Fibroblast of villous mesenchyme (primary cell): ENCODE measurements at places on chromosomes 11 and 22.

GRCh38 chr11:75245356-75246005 is 4.9 kb downstream of the TPBGL start:
- DNase-seq = no peak

DNA sequence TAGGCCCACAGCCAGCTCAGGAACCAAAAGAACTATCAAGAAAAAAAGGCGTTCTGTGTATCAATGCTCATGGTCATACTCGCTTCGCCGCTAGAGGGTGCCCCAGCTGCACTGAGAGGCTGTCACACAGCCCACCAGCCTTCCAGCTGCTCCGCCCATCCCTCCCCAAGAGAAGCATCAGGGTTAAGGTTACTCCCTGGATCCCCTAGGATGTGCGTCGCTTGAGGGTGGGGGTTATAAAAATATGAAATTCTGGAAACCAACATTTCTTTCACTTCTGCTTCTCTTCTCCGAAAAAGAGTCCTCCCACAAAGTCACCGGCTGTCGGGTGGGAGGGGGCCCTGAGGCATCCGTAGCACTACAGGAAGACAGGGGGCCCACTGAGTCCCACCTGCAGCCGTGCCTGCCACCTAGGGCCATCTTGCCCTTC is 1.7 kb downstream of the CBX6 start:
- peak; percentile 82 for DNase-seq

GRCh38 chr11:60059052-60059451 is 2.6 kb downstream of the MS4A3 start:
- DNase-seq = no peak

- DNase-seq = no peak
These were observed 3.5 kb downstream of the VPS37C start for GRCh38 chr11:61157743-61158142.

DNA sequence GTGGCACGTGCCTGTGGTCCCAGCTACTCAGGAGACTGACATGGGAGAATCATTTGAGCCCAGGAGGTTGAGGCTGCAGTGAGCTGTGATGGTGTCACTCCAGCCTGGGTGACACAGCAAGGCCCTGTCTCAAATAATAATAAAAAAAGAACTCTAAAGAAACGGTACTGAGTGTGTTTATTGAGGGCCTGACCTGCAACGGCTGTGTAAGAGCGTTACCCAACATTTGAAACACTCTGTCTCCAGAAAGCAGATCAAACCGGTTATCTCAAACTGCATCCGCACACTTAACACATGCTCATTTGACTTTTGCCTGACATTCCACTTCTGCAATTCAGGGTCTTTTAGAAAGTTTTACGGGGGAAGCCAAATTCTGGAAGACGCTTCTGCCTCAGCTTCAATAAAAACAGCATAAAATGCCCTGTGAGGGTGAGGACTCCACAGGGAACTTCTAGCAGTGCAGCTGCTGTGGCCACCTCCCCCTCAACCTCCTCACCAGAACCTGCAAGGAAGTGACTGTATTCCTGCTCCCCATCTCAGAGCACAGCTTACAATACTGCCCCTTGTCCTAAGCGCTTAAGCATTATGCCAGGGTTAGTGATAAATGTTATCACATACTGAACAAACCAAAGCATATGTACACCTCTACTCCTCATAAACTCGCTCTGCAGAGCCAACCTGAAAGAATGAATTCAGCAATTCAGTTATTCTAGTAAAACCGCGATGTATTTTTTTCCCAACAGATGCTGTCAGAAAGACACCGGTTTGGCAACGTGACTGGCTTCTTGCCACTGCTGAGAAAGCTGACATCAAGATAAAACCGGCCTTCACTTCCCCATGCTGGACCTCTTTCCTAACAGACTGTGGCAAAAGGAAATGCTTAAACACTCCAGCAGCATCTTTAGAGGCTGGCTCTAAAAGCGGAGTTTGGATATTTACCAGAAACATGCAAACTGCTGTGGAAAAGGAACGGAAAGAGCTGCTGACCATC is 52.2 kb downstream of the PRDM10 start:
- DNase-seq = peak; percentile 69

DNA sequence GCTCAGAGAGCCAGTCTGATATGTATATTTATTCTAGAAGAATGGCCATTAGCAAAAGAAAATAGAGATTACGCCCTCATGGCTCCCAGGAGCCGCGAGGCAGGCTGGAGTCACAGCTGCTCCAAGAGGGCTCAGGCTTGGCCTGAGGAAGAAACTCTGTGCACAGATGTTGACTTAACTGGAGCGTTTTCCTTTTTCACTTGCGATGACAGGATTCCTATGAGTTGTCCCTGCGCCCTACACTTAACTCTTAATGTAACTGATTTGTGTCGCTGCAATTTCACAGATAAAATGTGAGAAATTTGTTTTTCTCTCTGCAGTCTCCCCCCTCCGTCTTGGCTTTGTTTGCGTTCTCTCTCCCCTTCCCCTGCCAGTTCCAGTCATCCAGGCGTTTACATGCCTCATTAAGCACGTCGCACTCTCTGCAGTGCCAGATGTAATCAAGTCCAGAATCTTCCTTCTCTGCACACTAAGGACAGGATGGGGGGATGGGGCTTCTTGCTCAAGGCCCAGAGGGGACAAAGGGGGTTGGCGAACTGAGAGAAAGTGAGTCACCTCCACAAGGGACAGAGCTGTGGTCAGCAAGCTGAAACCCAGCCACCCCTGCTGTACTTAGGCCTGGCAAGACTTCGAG is 1060.1 kb downstream of the NTM start:
- no peak for DNase-seq

DNA sequence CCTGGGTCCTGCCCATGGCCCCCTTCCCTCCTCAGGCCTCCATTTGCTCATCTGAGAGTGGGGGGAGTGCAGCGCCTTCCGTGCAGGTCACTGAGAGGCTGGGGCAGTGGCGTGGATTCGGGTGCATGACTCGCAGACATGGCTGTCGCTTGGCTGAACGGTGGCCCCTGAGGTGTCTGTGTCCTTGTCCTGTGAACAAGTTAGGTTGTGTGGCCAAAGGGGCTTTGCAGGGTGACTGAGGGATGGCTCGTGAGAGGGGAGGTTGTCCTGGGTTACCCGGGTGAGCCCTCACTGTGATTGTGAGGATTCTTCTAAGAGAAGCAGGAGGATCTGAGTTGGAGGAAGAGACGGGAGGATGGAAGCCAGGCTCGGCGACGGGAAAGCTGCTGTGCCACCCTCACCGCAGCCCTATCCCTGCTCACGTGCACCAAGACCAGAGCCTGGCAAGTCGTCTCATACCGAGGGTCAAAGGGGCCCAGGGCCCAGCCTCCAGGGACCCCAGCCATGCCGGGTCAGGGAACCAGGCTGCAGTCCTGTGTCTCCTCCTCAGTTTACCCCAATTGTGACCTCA is 79.1 kb downstream of the KCNQ1 start:
- no peak for DNase-seq

GRCh38 chr11:20611892-20612291 is 12.5 kb downstream of the SLC6A5 start:
- peak; percentile 27 for DNase-seq

DNA sequence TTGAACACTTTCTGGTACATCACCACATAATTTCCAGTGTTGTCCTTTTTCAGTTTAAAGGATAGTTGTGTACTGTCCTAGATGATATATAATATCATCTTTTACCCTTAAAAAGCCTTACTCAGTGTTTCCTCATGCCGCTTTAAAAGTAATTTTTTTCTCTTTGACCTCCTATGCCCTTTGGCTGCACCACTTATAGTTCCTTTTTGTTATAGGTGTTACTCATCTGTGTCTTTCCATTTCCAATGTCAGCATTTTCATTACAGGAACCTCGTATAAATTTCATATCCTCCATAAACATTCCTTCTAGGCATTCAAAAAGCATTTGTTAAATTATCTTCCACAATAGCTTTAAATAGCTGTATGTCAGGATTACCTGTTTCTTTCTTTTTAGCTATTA is 40.8 kb downstream of the USP47 start:
- DNase-seq = no peak

- DNase-seq = no peak
These were observed 557.3 kb upstream of the ANO5 start for GRCh38 chr11:21635394-21636145.

DNA sequence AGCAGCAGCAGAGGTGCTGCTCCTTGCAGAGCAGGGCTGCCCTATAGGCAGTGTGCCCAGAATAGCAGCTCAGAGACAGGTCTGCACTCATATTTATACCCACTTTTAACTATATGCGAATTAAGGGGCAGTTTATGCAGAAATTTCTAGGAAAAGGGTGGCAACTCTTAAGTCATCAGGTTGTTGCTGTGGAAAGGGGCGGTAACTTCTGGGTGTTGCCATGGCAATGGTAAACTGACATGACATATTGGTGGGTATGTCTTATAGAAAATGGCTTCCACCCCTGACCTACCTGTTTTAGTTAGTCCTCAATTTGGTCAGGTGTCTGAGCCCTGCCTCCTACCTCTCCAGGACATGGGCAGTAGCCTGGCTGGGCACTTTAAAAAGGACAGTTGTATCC is 122.3 kb downstream of the ATXN10 start:
- DNase-seq = no peak

- no peak for DNase-seq
These were observed 13.3 kb upstream of the LIPT2 start for GRCh38 chr11:74506823-74507222.

GRCh38 chr11:64490562-64491216 is 100.3 kb upstream of the SLC22A12 start:
- no peak for DNase-seq

GRCh38 chr11:119056421-119056999 is 495 bp downstream of the HYOU1 start:
- no peak for DNase-seq

- no peak for DNase-seq
These were observed 109.3 kb upstream of the TBCEL start for GRCh38 chr11:120914601-120915000.

- no peak for DNase-seq
These were observed 160.1 kb downstream of the SWAP70 start for GRCh38 chr11:9823887-9824385.

GRCh38 chr11:32115446-32115845 is 24.6 kb downstream of the RCN1 start:
- peak; percentile 26 for DNase-seq

DNA sequence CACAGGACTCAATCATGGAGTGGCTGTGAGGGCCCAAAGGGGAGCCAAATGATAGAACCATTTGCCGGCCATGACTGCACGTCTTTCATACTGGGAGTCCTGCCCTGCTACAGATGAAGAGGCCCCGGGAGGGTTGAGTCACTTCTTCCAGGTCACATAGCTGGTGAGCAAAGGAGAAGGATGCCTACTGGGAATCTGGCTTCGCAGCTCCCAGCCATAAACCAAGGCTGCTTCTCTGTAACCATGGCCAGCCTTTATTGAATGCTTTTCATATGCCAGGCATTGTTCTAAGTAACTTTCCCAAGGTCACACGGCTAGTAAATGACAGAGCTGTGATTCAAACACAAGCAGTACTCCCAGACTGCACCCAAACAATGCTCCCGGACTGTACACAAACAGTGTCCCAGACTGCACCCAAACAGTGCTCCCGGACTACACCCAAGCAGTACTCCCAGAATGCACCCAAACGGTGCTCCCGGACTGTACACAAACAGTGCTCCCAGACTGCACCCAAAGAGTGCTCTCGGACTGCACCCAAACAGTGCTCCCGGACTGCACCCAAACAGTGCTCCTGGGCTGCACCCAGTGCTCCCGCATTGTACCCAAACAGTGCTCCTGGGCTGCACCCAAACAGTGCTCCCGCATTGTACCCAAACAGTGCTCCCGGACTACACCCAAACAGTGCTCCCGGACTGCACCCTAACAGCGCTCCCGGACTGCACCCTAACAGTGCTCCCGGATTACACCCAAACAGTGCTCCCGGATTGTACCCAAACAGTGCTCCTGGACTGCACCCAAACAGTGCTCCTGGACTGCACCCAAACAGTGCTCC is 89.8 kb downstream of the FBXO7 start:
- DNase-seq = peak; percentile 44

DNA sequence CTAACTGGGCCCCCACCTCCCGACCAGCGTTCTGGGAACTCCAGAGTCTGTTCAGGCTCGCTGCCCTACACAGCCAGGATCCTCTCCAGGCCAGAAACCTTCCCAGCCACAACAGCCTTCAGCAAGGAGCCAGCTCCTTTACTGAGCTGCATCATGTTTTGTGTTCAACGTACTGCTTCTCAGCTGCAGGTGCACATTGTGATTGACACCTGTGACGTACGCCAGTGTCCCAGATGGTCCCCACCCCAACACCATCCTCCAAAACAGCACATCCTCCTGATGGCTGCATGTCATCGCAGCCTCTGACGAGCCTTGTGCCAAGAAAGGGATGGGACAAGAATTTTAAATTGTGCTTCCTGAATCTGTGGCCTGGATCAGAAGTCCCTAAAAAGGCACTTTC is 117.5 kb downstream of the SPATA19 start:
- DNase-seq = no peak

DNA sequence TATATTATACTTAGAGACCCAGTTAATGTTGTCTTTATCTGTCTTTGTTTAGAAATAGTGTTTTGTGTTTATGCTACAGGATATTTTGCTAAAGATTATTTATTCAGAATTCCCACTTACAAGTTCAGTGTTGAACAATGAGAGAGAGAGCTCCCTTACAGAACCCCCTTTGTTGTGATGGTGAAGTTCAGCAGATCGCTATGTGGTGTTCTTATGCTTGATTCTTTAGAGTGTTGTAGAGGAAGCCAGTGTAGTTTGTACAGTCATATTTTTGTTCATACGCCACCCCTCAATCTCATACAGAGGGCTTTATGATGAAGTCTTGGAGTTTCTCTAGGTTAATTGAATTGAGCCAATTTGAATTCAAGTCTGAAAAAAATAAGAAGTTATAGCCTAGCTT is 150.2 kb downstream of the TMEM135 start:
- DNase-seq = no peak

GRCh38 chr11:128290106-128290840 is 297.1 kb downstream of the ETS1 start:
- peak; percentile 91 for DNase-seq

DNA sequence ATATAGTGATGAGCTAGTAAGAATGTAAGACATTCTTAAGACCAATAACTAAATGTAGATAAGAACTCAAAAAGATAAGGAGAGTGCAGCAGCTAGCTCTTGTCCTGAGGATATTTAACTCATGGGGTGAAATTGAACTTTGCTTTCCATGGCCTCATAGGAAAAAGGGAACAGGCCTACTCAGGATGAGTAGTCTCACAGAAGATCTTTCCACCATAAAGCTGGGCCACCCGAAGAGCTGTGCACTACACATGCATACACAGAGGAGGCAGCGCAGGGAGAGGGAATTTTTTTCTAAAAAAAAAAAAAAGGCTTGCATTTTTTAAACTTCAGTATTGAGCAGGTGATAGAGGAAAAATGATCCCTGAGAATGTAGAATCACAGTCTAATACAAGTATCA is 59.9 kb upstream of the CFAP300 start:
- no peak for DNase-seq

DNA sequence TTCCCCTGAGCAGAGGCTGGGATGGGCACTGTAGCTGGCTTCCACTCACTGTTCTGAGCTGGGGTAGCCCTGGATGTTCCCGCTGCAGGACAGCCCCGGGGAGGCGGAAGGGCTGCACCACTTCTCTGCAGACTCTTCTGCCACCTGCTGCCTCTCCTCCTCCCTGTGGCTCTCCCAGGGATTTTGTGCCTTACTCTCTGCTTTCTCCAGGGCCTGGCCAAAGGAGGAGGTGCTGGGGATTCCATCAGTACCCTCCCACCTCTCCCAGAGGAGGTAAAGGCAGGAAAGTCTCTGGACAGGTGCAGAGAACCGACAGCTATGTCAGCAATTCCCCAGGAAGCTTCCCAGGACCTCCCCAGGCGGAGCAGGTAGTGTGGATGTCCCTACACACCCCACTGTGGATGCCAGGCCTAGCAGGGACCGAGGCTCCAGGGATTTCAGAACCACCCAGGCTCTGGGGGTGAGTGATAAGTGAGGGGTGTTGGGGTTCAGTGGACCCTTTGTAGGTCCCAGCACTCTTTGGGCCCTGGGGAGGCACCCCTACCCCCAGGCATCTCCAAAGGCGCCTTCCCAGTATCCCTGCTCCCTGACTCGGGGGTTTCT is 11.3 kb downstream of the DUSP8 start:
- DNase-seq = no peak
